Activated CD4-positive, alpha-beta T cell treated with anti-CD3 and anti-CD28 coated beads, Interleukin-2, amount 10 ng/mL, durations not matched to agents 24 days and 14 days (primary cell): ENCODE measurements at places on chromosomes 4 and X. TPM values are rescaled to one million over a fixed set of nuclear protein-coding genes. Genes with fewer than 3 reads are reported as not detected.

GRCh38 chr4:53018471-53018870 is 156.4 kb downstream of the RASL11B start:
- H3K27me3 ChIP-seq, result no peaks in the 10 kb centered on the region
- no peak overlapping the region for H3K4me3 ChIP-seq
- H3K36me3 ChIP-seq, result peaks cover 2% of the 10 kb centered on the region
- no peak overlapping the region for H3K27ac ChIP-seq

DNA sequence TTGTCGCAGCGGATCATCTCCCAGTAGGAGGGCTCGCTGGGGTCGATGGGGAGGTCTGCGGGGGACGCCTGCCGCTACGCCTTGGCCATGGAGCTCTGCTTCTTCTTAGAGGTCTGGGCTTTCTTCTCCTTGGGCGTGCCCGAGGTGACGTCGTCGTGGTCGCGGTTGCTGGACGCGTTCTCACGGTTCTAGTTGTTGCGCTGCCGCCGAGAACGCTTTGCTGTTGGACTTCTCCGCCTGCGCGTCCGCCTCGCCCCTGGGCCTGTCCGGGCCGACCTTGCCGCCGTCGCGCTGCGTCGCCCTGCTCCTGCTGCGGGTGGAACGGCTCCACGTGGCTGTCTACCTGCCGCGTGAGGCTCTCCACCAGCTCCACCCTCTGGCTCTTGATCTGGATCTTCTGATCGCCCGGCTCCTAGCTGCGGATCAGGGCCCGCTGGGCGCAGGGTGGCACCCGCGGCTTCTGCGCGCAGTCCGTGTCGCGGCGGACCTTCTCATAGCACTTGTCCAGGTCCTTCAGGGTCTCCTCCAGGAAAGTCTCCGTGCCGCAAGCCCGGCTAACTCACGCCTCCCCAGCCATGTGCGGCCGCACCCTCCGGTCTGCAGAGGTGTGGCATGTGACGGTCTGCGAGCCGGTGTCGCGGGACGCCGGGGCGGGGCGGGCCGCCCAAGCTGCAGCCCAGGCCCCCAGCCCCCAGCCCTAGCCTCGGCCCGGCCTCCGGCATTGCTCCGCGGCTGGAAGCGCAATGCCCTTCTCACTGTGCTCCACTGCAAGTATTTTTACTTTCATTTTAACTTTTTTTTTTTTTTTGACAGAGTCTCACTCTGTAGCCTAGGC is 40.5 kb upstream of the OGT start:
- H3K4me3 ChIP-seq, result peak overlapping the region; percentile 86
- H3K36me3 ChIP-seq, result peaks cover 3% of the 10 kb centered on the region
- H3K27ac ChIP-seq, result peak overlapping the region; percentile 77
- no peaks in the 10 kb centered on the region for H3K27me3 ChIP-seq
- H3K4me1 ChIP-seq, result peaks cover 10% of the 10 kb centered on the region

GRCh38 chrX:114619874-114620273 is 36.0 kb downstream of the HTR2C start:
- H3K4me3 ChIP-seq, result no peak overlapping the region
- no peaks in the 10 kb centered on the region for H3K27me3 ChIP-seq
- no peaks in the 10 kb centered on the region for H3K4me1 ChIP-seq
- no peak for DNase-seq
- no peaks in the 10 kb centered on the region for H3K36me3 ChIP-seq

GRCh38 chr4:138439143-138439581 is 197.0 kb upstream of the SLC7A11 start:
- no peaks in the 10 kb centered on the region for H3K27me3 ChIP-seq
- H3K4me1 ChIP-seq, result no peaks in the 10 kb centered on the region
- no peaks in the 10 kb centered on the region for H3K36me3 ChIP-seq
- DNase-seq, result no peak
- no peak overlapping the region for H3K4me3 ChIP-seq
- H3K27ac ChIP-seq, result no peak overlapping the region

DNA sequence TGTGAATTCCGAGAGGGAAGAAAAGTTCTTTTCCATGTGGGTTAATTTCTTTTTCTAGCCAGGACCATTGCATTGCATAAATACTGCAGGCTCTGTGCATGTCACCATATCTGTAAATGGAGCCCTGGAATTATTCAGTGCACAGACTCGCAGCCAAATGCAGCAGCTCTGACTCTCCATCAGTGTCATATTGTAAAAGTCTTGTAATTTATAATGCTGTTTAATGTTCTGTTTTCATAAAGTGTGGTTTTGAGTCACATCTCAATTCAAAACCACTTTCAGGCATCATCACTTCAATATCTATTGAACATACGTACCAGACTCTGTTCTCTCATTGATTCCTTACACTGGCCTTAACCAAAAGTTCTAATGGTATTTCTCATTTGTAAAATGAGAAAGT is 193.9 kb upstream of the RPL34 start:
- H3K27ac ChIP-seq, result no peak overlapping the region
- H3K36me3 ChIP-seq, result peaks cover under 1% of the 10 kb centered on the region
- H3K4me1 ChIP-seq, result peaks cover 20% of the 10 kb centered on the region
- peaks cover 17% of the 10 kb centered on the region for H3K27me3 ChIP-seq
- no peak for DNase-seq

GRCh38 chrX:11750046-11750445 is 8.0 kb upstream of the MSL3 start:
- no peaks in the 10 kb centered on the region for H3K4me1 ChIP-seq
- H3K27me3 ChIP-seq, result peaks cover 22% of the 10 kb centered on the region
- no peaks in the 10 kb centered on the region for H3K36me3 ChIP-seq
- H3K4me3 ChIP-seq, result no peak overlapping the region
- no peak overlapping the region for H3K27ac ChIP-seq

CLTRN gene
- 0.16 and 0.33 TPM in 2 replicates for total RNA-seq

DRP2 gene
- total RNA-seq, result 0.28 and 0.31 TPM in 2 replicates

DNA sequence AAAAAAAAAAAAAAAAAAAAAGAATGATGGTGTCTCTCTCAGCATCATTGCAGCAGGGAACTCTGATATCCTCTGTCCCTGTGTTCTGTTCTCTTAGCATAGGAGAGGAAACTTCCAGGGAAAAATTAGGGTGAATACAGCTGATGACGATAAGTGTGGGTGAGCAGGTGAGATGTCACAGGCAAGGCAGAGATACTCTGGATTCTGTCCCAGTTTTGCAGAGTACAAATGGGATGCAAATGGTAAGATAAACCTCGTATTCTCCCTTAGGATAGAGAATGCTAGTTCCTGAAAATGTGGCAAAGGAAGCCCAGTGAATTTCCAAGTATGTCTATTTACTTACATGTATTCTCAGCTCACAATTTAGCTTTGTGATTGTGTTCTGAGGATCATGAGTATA is 671.6 kb upstream of the BOD1L1 start:
- H3K4me3 ChIP-seq, result no peak overlapping the region
- H3K27me3 ChIP-seq, result no peaks in the 10 kb centered on the region
- H3K4me1 ChIP-seq, result no peaks in the 10 kb centered on the region
- H3K27ac ChIP-seq, result no peak overlapping the region

DNA sequence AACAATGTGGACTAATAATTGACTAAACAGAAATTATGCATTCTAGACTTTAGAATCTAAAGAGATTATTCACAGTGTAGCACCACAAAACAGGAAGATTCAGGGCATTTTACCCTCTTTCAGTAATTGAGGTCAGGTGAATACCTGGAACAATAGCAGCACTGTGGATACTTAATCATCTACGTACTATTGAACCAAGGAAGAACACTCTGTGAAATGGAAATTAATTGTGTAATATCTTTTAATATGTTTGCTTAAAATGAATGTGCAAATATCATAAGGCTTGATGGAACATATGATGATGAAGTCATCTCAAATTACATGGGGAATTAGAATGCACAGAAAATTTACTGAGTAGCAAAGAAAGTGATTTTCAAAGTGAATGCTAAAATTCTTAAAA is 68.5 kb upstream of the MAP9 start:
- DNase-seq, result no peak
- peaks cover 3% of the 10 kb centered on the region for H3K4me1 ChIP-seq
- H3K4me3 ChIP-seq, result no peak overlapping the region
- no peaks in the 10 kb centered on the region for H3K36me3 ChIP-seq
- H3K27me3 ChIP-seq, result peaks cover 18% of the 10 kb centered on the region

PRPS2 gene
- total RNA-seq, result 111 and 115 TPM in 2 replicates

JAKMIP1 gene
- 10.3 and 11.3 TPM in 2 replicates for total RNA-seq

DNA sequence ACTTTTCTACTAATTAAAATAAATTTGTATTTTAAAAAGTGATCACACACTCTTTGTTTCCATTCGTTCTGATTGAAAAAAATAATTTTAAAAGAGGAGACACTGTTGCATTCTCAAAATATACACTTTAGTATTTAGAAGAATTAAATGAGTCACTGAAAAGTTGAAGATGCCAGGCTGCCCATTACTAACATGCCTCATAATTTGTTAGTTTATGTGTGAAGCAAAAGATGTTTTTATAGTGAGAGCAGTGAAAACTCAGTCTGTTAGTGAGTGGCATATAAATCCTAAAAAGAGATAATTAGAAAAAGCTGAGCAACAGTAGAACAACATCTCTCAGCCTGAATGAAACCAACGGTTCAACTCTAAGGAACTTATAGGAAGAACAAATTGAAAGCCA is 143.4 kb downstream of the CDS1 start:
- peaks cover 9% of the 10 kb centered on the region for H3K27me3 ChIP-seq
- no peaks in the 10 kb centered on the region for H3K36me3 ChIP-seq
- DNase-seq, result no peak
- H3K4me1 ChIP-seq, result no peaks in the 10 kb centered on the region
- H3K27ac ChIP-seq, result no peak overlapping the region
- no peak overlapping the region for H3K4me3 ChIP-seq

- no peak overlapping the region for H3K27ac ChIP-seq
- peak overlapping the region; percentile 57 for H3K4me3 ChIP-seq
Observed at GRCh38 chrX:153582896-153583295, 16.0 kb downstream of the CCNQ start.

GRCh38 chrX:129965166-129965565 is 17.3 kb upstream of the BCORL1 start:
- H3K27ac ChIP-seq, result no peak overlapping the region
- no peak overlapping the region for H3K4me3 ChIP-seq
- H3K27me3 ChIP-seq, result no peaks in the 10 kb centered on the region
- no peak for DNase-seq
- peaks cover 9% of the 10 kb centered on the region for H3K4me1 ChIP-seq
- no peaks in the 10 kb centered on the region for H3K36me3 ChIP-seq

CC2D2A gene
- not detected in 2 replicates for total RNA-seq

DNA sequence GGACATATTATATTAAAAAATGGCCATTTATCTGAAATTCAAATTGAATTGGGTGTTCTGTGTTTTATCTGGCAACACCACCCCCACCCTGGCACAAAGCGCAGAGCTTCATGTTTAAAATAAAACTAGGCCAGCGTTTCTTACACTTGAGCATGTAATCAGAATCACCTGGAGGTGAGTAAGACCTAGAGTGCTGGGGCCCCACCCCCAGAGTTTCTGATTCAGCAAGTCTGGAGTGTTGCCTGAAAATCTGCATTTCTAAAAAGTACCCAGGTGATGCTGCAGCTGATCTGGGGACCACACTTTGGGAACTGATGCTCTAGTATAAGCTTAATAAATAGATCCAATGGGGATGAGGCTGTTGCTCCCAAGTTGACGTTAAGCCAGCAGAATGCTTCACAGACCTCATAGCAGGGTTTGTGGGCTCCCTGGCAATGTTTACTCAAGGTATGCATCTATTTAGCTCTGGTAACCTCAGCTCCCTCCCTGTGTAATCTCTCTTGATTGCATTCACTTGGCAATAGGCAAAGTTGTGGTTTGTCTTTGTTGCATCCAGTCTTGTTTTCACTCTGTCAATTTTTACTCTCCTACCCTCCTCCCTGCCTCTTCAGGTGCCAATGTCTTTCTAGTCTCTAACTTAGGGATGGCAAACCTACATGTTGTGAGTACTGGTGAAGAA is 99.8 kb upstream of the TEX13D start:
- peak; percentile 65 for DNase-seq
- H3K27me3 ChIP-seq, result no peaks in the 10 kb centered on the region
- H3K36me3 ChIP-seq, result no peaks in the 10 kb centered on the region
- no peak overlapping the region for H3K4me3 ChIP-seq
- peak overlapping the region; percentile 20 for H3K27ac ChIP-seq
- H3K4me1 ChIP-seq, result peaks cover 9% of the 10 kb centered on the region

FRAS1 gene
- not detected in 2 replicates for total RNA-seq

GRCh38 chr4:14867847-14868246 is 134.4 kb upstream of the CPEB2 start:
- no peak for DNase-seq
- H3K36me3 ChIP-seq, result no peaks in the 10 kb centered on the region
- H3K4me1 ChIP-seq, result peaks cover 2% of the 10 kb centered on the region
- no peak overlapping the region for H3K27ac ChIP-seq
- H3K27me3 ChIP-seq, result peaks cover 13% of the 10 kb centered on the region

CENPVL3 gene
- total RNA-seq, result not detected in 2 replicates

GRCh38 chrX:10656214-10656613 is 35.8 kb upstream of the MID1 start:
- H3K4me3 ChIP-seq, result no peak overlapping the region
- H3K4me1 ChIP-seq, result no peaks in the 10 kb centered on the region
- H3K27ac ChIP-seq, result no peak overlapping the region

DNA sequence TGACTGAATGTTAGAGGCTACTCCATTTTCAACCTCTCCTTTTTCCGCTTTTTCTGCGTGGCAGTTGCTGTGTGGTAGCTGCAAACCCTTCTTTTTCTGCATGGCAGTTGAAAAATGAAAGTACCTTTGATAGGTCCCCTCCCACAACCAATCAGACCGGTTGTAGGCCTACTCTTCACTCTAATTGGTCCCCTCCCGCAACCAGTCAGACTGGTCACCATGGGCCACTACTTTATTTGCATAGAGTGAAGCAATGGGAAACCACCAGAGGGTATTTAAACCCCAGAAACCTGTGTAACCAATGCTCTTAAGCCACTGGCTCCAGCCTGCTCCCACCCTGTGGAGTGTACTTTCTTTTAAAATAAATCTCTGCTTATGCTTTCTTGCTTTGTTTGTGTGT is 877.8 kb downstream of the FAM133A start:
- DNase-seq, result no peak
- H3K36me3 ChIP-seq, result no peaks in the 10 kb centered on the region
- H3K4me1 ChIP-seq, result no peaks in the 10 kb centered on the region
- no peak overlapping the region for H3K27ac ChIP-seq
- H3K4me3 ChIP-seq, result no peak overlapping the region
- no peaks in the 10 kb centered on the region for H3K27me3 ChIP-seq
